ENCODE measurements at places on chromosomes 6 and 20. TPM values are rescaled to one million over a fixed set of nuclear protein-coding genes. Genes with fewer than 3 reads are reported as not detected.

DNA sequence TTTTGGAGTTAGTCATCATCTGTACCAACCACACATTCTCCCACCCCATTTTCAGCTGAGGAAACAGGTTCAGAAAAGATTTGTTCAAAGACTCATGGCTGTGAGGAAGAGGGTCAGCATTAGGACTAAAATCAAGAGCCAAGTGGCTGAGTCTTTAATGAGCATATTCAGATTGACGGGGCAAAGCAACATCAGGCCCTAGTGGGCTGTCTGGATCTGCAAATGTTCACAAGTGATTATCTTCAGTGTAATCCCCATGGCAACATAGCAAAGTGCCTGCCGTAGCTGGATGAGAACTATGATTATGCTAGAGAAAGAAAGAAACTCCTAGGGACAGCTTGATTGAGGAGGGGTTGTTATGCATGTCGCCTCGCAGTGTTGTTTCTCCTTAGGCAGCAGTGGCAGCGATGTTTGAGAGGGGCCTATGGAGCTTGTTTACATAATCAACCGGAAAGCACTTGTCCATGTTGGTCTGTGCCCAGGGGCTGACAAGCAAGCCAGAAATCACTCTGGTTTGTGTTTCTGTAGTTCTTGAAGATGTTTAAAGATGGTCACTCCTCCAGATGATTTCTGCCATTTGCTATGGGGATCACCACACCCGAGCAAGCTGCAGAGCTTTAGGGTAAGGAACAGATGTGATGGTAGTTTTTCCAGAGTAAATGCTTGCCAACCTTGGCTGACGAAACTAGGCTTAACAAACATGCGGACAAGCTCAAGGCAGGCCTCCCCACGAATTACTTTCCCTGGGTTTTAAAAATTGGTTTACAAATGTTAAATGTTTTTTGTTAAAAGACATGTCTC, 124.3 kb upstream of the MLIP start:
- H3K4me3 ChIP-seq: no peak overlapping the region
- H3K4me1 ChIP-seq: no peaks in the 10 kb centered on the region
- no peaks in the 10 kb centered on the region for H3K27me3 ChIP-seq
- no peak overlapping the region for H3K27ac ChIP-seq
- no peaks in the 10 kb centered on the region for H3K36me3 ChIP-seq

- H3K27ac ChIP-seq: peak overlapping the region; percentile 69
- peak; percentile 89 for DNase-seq
- no peaks in the 10 kb centered on the region for H3K27me3 ChIP-seq
- H3K36me3 ChIP-seq: no peaks in the 10 kb centered on the region
Measured at GRCh38 chr20:50172347-50173013, 18.1 kb upstream of the CEBPB start.

DNA sequence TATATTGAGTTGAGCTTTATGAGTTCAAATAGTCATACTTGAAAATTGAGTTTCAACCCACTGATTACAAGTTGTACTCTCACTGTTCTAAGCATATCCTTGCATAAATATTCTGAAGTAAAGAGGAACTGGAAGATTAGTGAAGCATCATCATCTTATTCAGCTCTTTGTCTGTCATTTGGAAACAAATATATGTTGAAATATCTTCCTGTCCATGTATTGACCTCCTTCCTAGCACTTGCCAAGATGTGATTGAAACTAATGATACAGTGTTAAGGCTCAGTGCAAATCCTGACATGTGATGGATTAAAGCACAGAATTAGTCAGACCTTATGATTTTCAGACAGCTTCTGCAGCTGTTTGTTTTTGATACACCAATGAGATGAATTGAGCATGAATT, 434.3 kb downstream of the TBC1D32 start:
- no peak overlapping the region for H3K4me3 ChIP-seq
- DNase-seq: no peak
- no peaks in the 10 kb centered on the region for H3K4me1 ChIP-seq
- H3K36me3 ChIP-seq: no peaks in the 10 kb centered on the region
- H3K27me3 ChIP-seq: no peaks in the 10 kb centered on the region

- no peaks in the 10 kb centered on the region for H3K27me3 ChIP-seq
- no peak overlapping the region for H3K27ac ChIP-seq
- H3K4me1 ChIP-seq: no peaks in the 10 kb centered on the region
- no peak overlapping the region for H3K4me3 ChIP-seq
Measured at GRCh38 chr6:92538926-92539325, 880.4 kb downstream of the EPHA7 start.

DNA sequence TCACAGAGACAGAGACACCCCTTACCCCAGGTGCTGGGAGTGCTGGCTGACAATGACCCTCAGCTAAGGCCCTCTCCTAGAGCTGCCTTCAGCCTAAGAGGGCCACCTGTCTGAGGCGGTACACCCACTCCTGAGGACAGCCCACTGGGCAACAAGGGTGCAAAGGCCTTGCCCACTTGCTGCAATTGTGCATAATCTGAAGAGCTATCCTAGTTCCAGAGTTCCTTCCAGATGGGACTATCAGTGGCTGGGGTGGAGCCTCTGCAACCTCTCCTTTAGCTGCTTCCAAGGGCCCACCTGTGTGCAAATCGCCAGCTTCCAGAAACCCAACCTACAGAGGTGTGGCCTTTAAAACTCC, 87.5 kb downstream of the PREX1 start:
- H3K27ac ChIP-seq: no peak overlapping the region
- H3K27me3 ChIP-seq: no peaks in the 10 kb centered on the region
- no peak for DNase-seq
- no peaks in the 10 kb centered on the region for H3K4me1 ChIP-seq
- no peak overlapping the region for H3K4me3 ChIP-seq
- H3K36me3 ChIP-seq: no peaks in the 10 kb centered on the region

- H3K27ac ChIP-seq: no peak overlapping the region
- H3K36me3 ChIP-seq: no peaks in the 10 kb centered on the region
- DNase-seq: no peak
Measured at GRCh38 chr6:157974341-157974894, 7.2 kb upstream of the SYNJ2 start.

- DNase-seq: no peak
- no peak overlapping the region for H3K27ac ChIP-seq
- H3K4me3 ChIP-seq: no peak overlapping the region
- no peaks in the 10 kb centered on the region for H3K36me3 ChIP-seq
Measured at GRCh38 chr6:144077871-144078270, 17.5 kb downstream of the SF3B5 start.

DNA sequence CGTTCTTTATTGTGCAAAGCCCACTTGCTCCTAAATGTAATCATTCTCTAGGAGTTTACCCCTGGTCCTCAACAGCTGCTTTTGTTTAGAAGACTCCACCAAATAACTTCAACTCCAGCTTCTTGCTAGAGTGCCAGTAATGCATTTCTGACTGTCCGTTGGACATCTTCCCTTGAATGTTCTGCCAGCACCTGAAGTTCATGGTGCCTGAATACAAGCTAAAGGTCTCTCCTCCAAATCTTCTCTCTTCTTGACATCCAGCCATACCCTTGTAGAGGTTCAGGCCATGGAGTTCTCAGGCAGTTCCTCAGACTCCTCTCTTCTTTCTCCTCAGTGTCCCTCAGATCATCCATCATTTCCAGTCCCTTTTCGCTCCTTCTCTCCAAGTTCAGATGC, 21.7 kb downstream of the PHACTR2 start:
- H3K4me3 ChIP-seq: no peak overlapping the region
- no peaks in the 10 kb centered on the region for H3K27me3 ChIP-seq
- no peaks in the 10 kb centered on the region for H3K36me3 ChIP-seq

The CST3 gene
- total RNA-seq: 232 TPM

Data from pancreas (tissue), 10 donors.